ENCODE measurements at places on chromosomes 3 and 15.
A peak's percentile ranks its signal among the peaks of the same experiment; 100 is the strongest.

DNA sequence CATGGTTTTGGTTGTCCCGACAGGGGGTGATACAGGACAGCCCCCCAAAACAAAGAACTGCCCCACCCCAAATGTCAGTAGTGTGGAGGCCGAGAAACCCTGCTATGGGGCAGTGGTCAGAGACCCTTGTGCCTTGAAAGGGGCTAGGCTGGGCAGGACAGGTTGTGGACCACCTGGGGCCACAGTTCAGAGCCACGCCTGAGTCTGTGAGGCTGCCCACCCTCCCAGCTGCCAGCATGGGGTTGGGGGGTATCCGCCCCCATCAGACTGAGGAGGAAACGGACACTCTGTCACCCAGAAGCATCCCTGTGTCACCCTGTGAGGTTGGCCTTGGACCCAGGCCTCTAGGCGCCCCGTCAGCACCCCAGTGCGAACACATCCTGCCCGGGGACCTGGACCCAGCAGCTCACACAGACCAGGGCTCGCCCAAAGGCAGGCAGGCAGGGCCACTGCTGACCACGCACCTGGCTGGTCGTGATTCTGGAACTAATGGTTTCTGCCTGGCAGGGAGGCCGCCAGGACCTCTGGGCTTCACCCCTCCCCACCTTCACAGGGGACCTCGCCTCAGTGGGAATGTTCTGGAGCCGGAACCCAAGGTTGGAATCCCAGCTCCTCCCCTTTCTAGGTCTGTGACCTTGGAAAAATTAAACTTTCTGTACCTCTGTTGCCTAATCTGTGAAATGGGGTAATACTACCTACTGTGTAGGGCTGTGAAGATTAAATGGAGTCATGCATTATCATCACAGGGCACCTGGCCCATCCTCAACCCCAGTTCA, 1.4 kb downstream of the SLC41A3 start:
- H3K4me1 ChIP-seq: peaks cover 5% of the 10 kb centered on the region
- no peak overlapping the region for H3K4me3 ChIP-seq
- H3K36me3 ChIP-seq: no peaks in the 10 kb centered on the region
- no peaks in the 10 kb centered on the region for H3K27me3 ChIP-seq
- DNase-seq: no peak
- H3K27ac ChIP-seq: no peak overlapping the region

DNA sequence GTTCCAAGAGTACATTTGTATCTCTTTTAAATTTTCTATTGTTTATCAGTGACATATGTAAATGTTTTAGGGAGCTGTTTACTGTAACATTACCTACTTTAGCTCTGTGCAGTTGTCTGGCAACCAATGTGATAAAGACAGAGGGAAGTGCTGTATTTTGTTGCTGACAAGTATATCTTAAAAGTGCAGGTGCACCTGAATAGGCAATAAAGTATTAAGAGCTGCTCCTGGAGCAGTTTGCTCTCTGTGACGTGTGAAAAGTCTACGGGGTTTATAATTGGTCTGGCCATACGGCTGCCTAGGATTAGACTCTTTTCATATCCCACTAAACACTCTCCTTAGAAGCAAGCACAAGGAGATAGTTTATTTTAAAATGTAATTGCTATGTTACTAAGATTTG, 178.3 kb downstream of the IGF1R start:
- H3K27ac ChIP-seq: no peak overlapping the region
- H3K4me1 ChIP-seq: peaks cover 2% of the 10 kb centered on the region
- H3K27me3 ChIP-seq: no peaks in the 10 kb centered on the region

DNA sequence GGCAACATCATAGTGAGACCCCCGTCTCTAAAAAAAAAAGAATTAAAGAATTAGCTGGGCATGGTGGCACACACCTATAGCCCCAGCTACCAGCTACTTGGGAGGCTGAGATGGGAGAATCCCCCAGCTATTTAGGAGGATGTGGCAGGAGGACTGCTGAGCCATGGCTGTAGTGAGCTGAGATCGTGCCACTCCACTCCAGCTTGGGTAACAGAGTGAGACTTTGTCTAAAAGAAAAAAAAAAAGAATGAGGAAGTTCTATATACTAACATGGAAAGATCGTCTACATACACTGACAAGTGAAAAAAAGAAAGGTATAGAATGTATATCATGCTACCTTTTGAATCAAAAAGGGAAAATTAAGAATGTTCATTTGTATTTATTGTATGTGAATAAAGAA, 83.9 kb upstream of the CDAN1 start:
- no peak for DNase-seq
- no peaks in the 10 kb centered on the region for H3K4me1 ChIP-seq
- no peaks in the 10 kb centered on the region for H3K27me3 ChIP-seq
- no peak overlapping the region for H3K27ac ChIP-seq
- H3K36me3 ChIP-seq: peaks cover 3% of the 10 kb centered on the region

DNA sequence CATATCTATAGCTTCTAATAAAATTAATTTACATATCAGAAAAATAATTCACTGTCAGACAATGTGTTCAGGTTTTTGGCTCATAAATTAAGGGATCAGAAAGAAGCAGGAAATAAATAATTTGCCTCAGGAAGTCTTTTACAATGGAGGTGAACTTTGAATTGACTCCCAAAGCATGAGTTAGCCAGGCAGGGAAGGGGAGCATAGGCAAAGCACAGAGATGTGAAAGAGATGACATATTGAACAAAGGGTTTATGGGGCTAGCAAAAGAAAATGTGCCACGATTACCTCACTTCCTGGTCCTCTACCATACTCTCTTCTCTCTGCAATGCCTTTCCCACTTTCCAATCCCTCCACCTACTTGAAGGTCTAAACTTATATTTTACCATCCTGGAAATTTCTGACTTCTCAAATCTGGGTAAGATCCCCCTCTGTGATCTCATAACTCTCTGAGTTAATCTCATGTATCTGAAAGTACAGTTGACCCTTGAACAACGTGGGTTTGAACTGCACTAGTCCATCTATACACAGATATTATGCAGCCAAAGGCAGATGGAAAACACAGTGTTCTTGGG, 4.1 kb upstream of the HEXA start:
- no peak overlapping the region for H3K27ac ChIP-seq
- DNase-seq: no peak
- H3K27me3 ChIP-seq: peaks cover 40% of the 10 kb centered on the region
- H3K36me3 ChIP-seq: no peaks in the 10 kb centered on the region
- no peak overlapping the region for H3K4me3 ChIP-seq

GRCh38 chr3:69294014-69294766, 91.7 kb downstream of the FRMD4B start:
- no peak overlapping the region for H3K4me3 ChIP-seq
- peak overlapping the region; percentile 36 for H3K27ac ChIP-seq
- peak; percentile 62 for DNase-seq
- H3K27me3 ChIP-seq: no peaks in the 10 kb centered on the region
- peaks cover 1% of the 10 kb centered on the region for H3K4me1 ChIP-seq
